ENCODE measurements at places on chromosomes 1 and 21. TPM values are rescaled to one million over a fixed set of nuclear protein-coding genes. Genes with fewer than 3 reads are reported as not detected.

Gene CRYZL1
- total RNA-seq, result 20.8 TPM

DNA sequence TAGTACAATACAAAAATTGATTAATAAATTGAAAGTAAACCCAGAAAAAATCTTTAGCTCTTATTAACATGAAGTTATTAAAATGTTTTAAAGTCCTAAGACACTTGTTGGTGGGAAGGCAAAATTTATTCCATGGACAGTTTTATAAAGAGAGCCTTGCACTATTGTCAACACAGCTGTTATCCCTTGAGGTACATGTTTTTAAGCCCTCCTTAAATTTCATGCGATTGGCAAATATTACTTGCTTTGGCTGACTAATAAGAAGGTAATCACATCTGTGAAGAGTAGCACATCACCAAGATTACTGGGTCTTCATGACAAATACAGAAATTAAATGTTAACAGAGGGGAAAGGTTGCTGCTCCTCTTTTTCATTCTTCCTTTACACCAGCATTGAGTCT, 611.1 kb downstream of the BRINP3 start:
- H3K36me3 ChIP-seq, result no peaks in the 10 kb centered on the region
- DNase-seq, result no peak
- H3K27ac ChIP-seq, result no peak overlapping the region

Gene ERICH3
- total RNA-seq, result not detected

Gene SLC9C2
- not detected for total RNA-seq

Gene CRNN
- total RNA-seq, result not detected

- H3K4me3 ChIP-seq, result no peak overlapping the region
- peak; percentile 58 for DNase-seq
- H3K27ac ChIP-seq, result peak overlapping the region; percentile 32
- H3K27me3 ChIP-seq, result no peaks in the 10 kb centered on the region
- no peaks in the 10 kb centered on the region for H3K36me3 ChIP-seq
- peaks cover 12% of the 10 kb centered on the region for H3K4me1 ChIP-seq
Observed at GRCh38 chr1:59204001-59204400, 92.9 kb upstream of the FGGY start.

Gene RCAN1
- total RNA-seq, result 37.9 TPM

GRCh38 chr1:115556236-115556635, 85.5 kb upstream of the VANGL1 start:
- DNase-seq, result no peak
- H3K36me3 ChIP-seq, result no peaks in the 10 kb centered on the region
- no peaks in the 10 kb centered on the region for H3K27me3 ChIP-seq
- H3K27ac ChIP-seq, result no peak overlapping the region
- H3K4me3 ChIP-seq, result no peak overlapping the region

GRCh38 chr1:43572084-43572483, 41.4 kb downstream of the PTPRF start:
- no peak for DNase-seq
- H3K36me3 ChIP-seq, result no peaks in the 10 kb centered on the region
- H3K27ac ChIP-seq, result no peak overlapping the region
- no peaks in the 10 kb centered on the region for H3K4me1 ChIP-seq

DNA sequence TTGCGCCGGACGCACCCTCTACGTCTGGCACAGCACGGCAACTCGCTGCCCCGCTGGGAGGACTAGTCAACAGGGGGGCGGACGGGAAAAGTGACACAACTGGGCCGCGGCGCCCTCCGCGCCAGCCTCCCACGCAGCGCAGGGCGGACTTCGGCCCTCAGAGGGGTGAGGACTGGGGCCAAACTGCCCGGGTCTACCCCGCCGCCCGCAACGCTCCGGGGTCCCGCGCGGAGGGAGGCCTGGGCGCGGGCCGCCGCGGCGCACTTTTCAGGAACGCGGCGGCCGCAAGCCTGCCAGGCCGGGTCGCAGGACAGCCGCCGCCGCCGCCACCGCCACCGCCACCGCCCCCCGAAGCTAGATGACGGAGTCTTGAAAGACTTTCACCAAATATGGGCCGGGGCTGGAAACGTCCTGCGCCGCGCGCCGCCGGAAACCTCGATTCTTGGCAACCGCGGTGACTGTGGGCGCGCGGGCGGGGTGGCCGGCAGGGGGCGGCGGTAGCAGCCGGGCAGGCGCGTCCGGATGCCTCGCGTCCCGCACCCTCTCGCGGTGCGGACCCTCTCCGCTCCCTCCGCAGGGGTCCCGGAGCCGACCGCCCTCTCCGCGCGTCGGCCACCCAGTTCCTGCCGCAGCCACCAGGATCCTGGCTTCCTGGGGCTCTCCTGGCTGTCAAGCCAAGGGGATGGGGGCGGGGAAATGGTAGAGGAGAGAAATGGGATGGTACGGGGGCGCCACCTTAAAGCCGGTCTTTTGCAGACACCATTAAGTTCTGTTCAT, 3.7 kb upstream of the CCN1 start:
- H3K4me3 ChIP-seq, result peak overlapping the region; percentile 74
- H3K27me3 ChIP-seq, result no peaks in the 10 kb centered on the region
- H3K27ac ChIP-seq, result peak overlapping the region; percentile 97
- no peaks in the 10 kb centered on the region for H3K36me3 ChIP-seq
- peak; percentile 66 for DNase-seq

Gene CELA2A
- not detected for total RNA-seq

DNA sequence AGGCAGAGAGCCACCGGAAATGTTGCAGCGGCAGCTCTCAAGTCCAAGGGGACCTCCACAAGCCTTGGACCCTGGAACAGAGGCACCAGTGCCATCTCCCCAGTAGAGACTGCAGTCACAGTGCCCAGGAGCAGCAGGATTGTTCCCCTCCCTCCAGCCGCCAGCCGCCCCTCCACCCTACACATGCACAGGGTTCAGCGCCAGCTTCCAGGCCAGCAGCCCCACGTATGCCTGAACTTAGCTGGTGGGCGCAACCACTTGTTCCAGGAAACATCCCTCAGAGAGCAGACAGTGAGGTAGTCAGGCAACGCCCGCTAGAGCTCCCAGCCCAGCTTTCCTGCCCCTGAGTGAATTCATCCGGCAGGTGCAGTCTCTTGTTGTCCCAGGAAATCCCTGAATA, 1098.1 kb upstream of the NCAM2 start:
- DNase-seq, result no peak
- H3K27ac ChIP-seq, result no peak overlapping the region
- no peaks in the 10 kb centered on the region for H3K36me3 ChIP-seq
- no peaks in the 10 kb centered on the region for H3K27me3 ChIP-seq

DNA sequence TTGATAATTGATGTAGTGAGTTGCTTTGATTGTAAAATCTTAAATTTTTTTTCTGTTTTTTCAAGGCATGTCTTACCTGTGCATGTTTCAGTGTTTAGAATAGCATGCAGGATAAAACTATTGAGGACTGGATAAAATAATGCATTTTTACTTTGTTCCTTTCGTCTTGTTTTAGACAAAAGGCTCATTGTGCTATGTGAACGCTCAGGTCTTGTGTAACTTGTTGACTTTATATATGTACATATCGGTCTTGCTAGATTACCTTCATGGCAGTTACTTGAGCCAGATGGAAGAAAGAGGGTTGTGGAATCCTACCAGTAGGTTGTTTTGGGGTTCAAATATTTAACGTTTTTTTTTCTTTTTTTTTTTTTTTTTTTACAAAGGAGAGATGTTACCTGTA, 7.0 kb downstream of the NFIA start:
- DNase-seq, result no peak
- peaks cover 75% of the 10 kb centered on the region for H3K4me1 ChIP-seq
- H3K27ac ChIP-seq, result peak overlapping the region; percentile 96

DNA sequence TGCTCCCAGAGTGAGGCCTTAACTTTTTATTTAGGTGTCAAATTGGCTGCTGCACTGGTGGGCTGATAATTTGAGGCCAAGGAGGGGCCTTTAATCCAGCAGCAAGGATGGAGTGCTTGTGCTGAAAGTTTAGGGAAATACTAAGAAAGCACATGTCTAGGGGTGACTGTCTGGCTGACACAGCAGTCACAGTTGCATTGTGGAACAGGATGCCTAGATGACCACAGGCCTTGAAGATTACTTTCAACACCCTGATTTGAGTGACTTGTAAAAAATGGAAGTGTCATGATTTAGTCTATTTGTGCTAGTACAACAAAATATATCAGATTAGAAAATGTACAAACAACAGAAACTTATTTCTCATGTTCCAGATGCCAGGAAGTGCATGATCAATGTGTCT, 57.7 kb downstream of the ZNF697 start:
- H3K36me3 ChIP-seq, result no peaks in the 10 kb centered on the region
- H3K27ac ChIP-seq, result no peak overlapping the region
- DNase-seq, result no peak
- H3K4me1 ChIP-seq, result no peaks in the 10 kb centered on the region
- no peaks in the 10 kb centered on the region for H3K27me3 ChIP-seq

Gene OR2L5
- not detected for total RNA-seq

GRCh38 chr1:6288665-6289064, 27.8 kb upstream of the GPR153 start:
- H3K36me3 ChIP-seq, result no peaks in the 10 kb centered on the region
- no peaks in the 10 kb centered on the region for H3K27me3 ChIP-seq
- H3K4me1 ChIP-seq, result no peaks in the 10 kb centered on the region
- DNase-seq, result no peak

DNA sequence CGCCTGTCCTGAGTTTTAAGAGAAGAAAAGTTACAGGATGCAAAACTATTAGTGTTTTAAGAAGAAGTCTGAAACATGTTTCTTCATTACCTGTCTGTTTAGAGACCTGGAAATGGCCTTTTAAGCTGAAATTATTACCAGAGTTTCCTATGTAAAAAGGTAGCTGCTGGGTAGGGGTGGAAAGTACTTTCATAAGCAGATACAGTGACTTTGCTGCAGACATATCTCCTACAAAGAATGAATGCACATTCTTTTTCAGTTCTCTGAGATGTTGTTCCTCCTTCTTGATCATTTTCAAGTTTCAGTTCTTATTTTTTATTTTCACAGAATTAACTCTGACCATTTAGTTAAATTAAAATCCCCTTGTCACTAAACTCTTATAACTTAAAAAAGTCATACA, 1329.6 kb downstream of the KCNT2 start:
- no peaks in the 10 kb centered on the region for H3K27me3 ChIP-seq
- no peak for DNase-seq
- H3K4me1 ChIP-seq, result no peaks in the 10 kb centered on the region
- no peaks in the 10 kb centered on the region for H3K36me3 ChIP-seq
- H3K4me3 ChIP-seq, result no peak overlapping the region

DNA sequence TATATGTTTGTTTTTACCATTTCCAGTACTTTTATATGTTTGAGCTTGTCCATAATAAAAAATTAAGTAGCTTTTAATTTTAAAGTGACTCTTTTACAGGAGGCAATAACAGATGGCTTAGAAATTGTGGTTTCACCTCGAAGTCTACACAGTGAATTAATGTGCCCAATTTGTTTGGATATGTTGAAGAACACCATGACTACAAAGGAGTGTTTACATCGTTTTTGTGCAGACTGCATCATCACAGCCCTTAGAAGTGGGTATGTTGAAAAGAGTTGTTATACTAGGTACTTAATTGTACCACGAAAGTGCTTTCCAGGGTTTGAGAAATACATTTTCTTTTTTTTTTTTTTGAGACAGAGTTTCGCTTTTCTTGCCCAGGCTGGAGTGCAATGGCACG, 46.1 kb downstream of the RNF2 start:
- no peak overlapping the region for H3K4me3 ChIP-seq
- DNase-seq, result no peak
- H3K4me1 ChIP-seq, result no peaks in the 10 kb centered on the region
- no peaks in the 10 kb centered on the region for H3K27me3 ChIP-seq

All from gastrocnemius medialis (tissue), 4 donors.